ENCODE measurements at places on chromosomes 6 and 20.

DNA sequence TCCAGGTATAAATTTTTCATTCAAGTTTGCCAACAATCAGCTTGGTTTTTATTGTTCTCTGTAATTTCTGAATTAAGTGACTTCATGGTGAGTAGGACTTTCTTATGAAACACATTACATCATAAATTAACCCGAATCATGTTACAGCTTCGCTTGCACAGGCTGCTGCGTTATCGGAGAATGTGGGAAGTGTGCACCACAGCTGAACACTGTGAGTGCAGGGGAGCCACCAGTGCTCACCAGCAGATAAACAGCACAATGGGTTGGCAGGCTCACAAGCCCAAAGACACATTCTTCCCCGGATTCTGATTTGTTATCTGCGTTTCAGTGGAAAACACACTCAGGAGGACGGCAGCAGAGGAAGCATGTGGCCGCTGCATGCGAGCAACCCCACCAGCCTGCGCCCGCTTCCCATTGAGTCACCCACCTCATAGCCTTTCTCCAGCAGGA is 121.1 kb downstream of the GMDS start:
- DNase-seq: no peak

DNA sequence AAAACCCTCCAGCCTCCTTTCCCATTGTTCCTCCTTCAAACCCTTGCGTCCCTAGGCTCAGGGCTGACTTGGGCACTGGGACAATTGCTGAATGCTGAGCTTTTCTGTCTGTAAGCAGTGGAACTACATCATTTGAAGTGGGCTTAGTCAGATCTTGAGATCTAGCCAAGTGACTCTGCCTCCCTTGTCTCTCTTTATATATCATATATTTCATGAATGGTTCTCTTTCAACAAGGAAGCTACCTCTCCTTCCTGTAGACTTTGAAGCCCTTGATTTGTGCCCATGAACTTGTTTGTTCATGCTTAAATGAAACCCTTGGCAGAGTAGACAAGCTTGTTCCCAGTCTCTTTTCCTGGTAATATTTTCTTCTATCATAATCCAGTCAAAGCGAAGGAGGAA is 60.0 kb upstream of the KIF13A start:
- DNase-seq: no peak

GRCh38 chr20:38651154-38651553 is 49.5 kb downstream of the ARHGAP40 start:
- DNase-seq: no peak

- no peak for DNase-seq
Observed at GRCh38 chr6:165002358-165002757, 307.0 kb downstream of the C6orf118 start.

GRCh38 chr20:1345030-1345755 is 16.3 kb upstream of the SDCBP2 start:
- DNase-seq: no peak

DNA sequence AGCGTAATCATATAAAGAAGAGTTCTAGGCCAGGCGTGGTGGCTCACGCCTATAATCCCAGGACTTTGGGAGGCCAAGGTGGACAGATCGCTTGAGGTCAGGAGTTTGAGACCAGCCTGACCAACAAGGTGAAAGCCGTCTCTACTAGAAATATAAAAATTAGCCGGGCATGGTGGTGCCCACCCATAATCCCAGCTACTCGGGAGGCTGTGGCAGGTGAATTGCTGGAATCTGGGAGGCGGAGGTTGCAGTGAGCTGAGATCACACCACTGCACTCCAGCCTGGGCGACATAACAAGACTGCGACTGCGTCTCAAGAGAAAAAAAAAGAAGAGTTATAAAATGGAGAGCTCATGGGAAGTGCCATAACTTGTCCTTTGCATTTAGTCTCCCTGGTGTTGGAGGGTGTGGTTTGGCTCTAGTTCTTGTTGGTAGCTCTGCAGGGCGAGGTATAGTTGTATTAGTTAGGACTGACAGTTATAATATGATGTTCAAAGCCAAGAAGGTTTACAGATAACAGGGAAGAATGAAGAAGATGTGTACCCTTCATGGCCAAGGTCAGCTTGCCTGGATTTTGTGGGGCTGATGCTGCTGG is 54.8 kb downstream of the UTRN start:
- no peak for DNase-seq

- DNase-seq: no peak
Observed at GRCh38 chr20:61954276-61955021, 111.2 kb downstream of the TAF4 start.

- DNase-seq: no peak
Observed at GRCh38 chr6:29696147-29697125, 15.5 kb upstream of the ZFP57 start.

DNA sequence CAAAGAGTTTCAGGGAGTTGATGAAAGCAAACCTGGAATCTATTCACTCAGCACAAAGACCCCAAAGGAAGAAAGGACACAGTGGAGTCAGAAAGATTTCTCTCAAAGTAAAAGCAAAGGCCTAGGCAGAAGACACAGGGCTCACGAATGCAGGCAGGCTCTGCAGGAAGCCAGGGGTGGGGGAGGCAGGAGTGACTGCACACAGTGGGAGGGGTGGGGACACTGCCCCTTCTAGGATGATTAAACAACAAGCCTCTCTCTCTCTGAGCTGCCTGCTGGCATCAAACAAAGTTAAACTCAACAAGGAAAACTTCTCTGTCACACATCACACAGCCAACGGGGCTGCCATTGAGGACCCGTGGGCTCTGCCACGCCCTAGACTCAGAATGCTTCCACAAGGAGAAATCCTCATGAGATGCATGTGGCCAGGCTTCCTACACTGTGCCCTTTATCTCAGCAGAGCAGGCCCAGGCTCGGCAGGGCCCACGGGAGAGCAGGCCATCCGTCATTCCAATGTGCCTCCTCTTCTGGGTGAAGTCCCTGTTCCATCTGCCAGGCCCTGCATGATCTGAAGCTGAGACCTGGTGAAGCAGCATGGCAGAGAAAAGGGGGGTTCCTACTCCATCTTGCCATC is 70.1 kb downstream of the RAMACL start:
- DNase-seq: no peak

Data from activated naive CD4-positive, alpha-beta T cell treated with anti-CD3 and anti-CD28 coated beads for 36 hours (primary cell).